ENCODE measurements at places on chromosomes 2 and 18.
A peak's percentile ranks its signal among the peaks of the same experiment; 100 is the strongest.

- no peak for DNase-seq
Measured at GRCh38 chr2:3610881-3611505, 16.1 kb downstream of the COLEC11 start.

GRCh38 chr2:234628953-234629352 lies 132.1 kb upstream of the ARL4C start:
- no peak for DNase-seq

DNA sequence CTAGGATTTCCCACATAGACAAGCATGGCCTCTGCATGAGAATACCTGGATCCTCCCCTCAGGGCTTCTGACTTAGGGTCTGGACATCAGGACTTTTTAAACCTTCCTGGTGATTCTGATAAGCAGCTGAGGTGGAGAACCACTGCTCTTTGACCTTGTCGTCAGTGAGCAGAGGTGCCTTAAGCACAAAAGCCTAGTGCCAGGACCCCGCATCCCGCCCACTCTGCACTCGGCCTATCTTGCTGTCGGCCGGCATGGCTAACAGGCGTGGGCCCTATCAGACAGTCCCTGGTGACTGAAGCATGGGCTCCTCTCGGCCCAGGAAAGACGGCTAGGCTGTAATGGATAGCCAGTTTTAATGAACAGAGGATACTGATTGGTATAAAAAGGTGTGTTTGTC lies 6.2 kb downstream of the ANKRD23 start:
- DNase-seq, result no peak

DNA sequence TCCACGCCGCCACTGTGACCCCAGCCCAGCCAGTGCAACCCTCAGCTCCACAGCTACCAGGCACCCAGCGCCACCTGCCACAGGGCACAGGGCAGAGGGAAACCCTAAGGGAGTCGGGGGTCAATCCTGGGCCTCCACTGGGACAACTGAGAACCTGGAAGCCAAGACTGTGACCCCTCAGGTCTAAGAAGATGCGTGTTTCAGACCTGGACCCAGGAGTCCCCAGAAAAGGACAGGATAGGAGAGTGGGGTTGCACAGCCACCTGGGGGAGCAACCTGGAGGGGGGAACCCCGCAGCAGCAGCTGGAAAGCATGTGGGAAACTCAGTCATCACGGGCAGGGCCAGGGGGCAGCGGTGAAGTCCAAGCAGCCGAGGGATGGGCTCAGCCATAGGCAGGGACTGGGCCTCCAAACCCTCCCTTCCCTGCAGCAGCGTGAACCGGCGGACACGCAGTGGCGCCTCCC lies 4.1 kb downstream of the ESPNL start:
- DNase-seq, result no peak

DNA sequence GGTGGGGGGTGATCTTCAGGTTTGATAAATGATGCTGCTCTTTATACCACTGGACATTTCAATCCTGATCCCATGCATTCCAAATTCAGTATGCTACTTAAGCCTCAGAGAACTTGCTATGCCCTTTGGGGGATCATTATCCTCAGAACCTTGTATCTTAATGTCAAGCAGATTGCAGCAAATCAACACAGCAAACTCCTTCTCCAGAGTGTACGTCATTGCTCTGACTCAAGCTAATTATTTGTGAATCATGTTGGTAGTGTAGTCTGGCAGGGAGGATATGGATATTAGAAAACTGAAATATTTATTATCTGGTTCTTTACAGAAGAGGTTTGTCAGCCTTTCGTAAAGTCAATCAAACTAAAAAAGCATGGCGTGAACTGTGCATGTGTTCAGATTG lies 562.5 kb upstream of the FAM98A start:
- no peak for DNase-seq

DNA sequence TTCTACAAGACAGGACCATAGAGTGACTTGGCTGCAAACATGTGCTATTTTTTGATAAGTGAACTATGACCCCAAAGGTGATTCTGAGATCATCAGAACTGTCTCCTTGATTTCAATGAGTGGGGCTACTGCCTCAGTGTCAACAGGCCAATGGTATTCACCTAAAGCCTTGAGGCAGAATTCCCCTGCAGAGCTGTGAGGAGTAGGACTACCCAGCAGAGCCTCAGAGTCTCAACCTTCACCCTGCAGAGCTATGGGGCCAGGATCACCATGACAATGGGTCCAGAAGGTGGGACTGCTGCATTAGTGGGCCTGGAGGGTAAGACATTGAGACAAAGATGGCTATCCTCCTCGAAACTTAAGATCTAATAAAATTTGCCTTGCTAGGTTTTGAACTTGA lies 1668.2 kb upstream of the SLC39A10 start:
- DNase-seq, result no peak

DNA sequence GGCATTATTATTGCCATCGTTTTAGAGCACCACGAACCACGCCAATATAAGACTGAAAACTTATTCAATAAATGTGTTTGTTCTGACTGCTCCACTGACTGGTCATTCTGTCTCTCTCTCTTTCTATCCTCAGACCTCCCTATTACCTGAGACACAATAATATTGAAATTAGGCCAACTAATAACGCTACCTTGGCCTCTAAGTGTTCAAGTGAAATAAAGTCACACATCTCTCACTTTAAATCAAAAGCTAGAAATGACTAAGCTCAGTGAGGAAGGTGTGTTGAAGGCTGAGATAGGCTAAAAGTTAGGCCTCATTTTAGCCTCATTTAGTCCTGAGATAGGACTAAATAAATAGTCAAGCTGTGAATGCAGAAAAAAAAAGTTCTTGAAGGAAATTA lies 38.8 kb downstream of the G6PC2 start:
- no peak for DNase-seq

DNA sequence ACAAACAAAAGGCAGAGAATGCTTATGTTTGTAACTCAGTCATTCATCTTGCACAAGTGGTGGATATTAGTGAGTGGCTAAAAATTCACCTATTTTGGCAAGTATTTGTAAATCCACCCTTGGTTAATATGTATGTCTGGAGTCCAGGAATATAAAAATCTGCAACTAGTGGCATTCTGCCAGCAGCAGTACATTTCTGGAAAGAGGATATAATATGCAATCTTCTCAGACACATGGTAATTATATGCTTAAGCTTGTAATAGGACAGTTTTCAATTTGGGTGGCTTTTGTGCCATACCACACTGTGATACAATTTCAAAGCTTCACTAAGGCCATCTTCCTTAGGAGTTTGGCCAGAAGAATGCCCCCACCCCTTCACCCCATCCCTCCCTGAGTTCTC lies 693.3 kb downstream of the MBD2 start:
- DNase-seq, result no peak

DNA sequence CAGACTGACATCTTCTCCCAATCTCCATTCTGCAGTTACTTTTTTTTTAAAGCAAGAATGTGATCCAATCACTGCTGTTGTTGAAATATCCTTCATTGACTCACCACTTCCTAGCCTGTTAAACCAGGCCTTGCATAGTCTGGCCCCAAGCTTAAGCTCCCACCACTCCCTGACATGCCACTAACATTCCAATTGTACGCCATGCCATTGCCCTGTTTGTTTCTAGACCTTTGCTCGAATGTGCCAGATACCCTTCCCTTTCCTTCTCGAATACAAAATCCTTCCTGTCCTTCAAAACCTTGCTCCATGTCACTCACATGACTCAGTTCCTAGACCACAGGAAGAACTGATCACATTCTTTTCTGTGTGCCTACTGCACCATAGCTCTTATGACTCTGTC lies 224.2 kb downstream of the CYRIA start:
- DNase-seq, result no peak

- DNase-seq, result no peak
Measured at GRCh38 chr2:167181134-167181533, 292.9 kb downstream of the XIRP2 start.

GRCh38 chr2:64730551-64731262 lies 77.0 kb upstream of the SERTAD2 start:
- DNase-seq, result peak; percentile 58

DNA sequence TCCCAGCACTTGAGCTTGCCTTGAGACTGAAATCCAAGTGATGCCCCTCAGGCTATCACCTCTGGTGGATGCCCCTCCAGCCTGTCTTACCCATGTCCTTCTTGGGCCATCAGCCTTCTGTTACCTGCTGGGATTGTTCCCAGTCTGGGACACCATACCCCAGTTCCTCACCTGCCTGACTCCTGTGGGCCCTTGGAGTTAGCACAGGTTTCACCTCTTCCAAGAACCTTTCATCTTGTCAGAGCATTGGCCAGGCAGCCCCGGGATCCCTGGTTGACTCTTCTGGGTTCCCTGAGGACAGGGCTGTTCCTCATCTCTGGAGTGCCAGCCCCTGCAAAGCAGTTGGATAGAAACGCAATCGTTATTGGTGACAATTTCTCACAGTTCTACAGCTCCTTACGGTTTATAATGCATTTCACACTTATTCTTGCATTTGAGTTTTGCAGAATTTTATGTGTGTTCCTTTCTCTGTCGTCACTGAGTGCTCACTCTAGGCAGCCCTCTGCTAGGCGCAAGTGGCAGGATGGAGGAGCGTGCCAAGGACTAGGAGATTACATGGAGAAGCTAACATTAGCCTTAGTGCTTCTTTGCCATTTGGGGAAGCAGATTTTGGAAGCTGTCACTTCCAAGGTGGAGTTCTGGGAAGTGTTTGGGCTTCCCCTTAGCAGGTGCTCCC lies 139.7 kb downstream of the DDX1 start:
- DNase-seq, result no peak
